ENCODE measurements at places on chromosomes 4 and X.

GRCh38 chrX:10794203-10794630 lies 173.8 kb upstream of the MID1 start:
- peak; percentile 32 for DNase-seq
- H3K4me1 ChIP-seq = peaks cover 10% of the 10 kb centered on the region
- no peaks in the 10 kb centered on the region for H3K36me3 ChIP-seq
- H3K27me3 ChIP-seq = no peaks in the 10 kb centered on the region
- H3K27ac ChIP-seq = peak overlapping the region; percentile 81

GRCh38 chrX:41152221-41152620 lies 67.0 kb downstream of the USP9X start:
- H3K4me3 ChIP-seq = no peak overlapping the region
- no peak for DNase-seq
- H3K27me3 ChIP-seq = no peaks in the 10 kb centered on the region
- peak overlapping the region; percentile 23 for H3K27ac ChIP-seq

DNA sequence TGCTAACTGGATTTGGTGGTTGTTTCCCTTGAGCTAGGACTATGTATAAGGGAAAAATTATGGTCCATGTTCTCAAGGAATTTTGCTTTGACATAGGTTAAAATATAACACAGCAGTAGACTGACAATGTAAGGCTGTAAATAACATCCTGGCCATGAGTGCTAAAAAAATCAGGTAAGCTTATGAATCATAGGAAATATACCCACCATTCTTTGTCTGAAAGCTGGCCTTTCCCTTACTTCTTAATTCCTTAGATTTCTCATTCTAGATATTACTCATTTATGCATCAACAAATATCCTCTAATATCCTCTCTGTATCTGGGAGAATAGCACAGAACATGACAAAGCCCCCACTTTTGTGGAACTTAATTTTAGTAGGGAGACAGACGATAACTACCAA lies 6.8 kb upstream of the CHRNA9 start:
- no peaks in the 10 kb centered on the region for H3K27me3 ChIP-seq
- H3K27ac ChIP-seq = no peak overlapping the region
- no peak overlapping the region for H3K4me3 ChIP-seq
- no peak for DNase-seq
- peaks cover under 1% of the 10 kb centered on the region for H3K4me1 ChIP-seq

- DNase-seq = no peak
- no peak overlapping the region for H3K4me3 ChIP-seq
- no peaks in the 10 kb centered on the region for H3K27me3 ChIP-seq
- no peaks in the 10 kb centered on the region for H3K36me3 ChIP-seq
These were observed 59.1 kb downstream of the SPATA18 start for GRCh38 chr4:52110171-52110570.

- H3K27ac ChIP-seq = peak within 1 kb of the TSS; percentile 97
- no peaks in the 10 kb centered on the region for H3K27me3 ChIP-seq
- peaks cover 33% of the 10 kb centered on the region for H3K4me1 ChIP-seq
- DNase-seq = peak; percentile 93
These were observed at the start of gene CASP6 for GRCh38 chr4:109702950-109703663. CASP6 (minus strand) TSS chr4:109703445; CDS start chr4:109703395, 50 bp downstream.

Data from hepatocyte (in vitro differentiated cells).